Testis (tissue), 5 donors: ENCODE measurements at places on chromosomes 16 and 17. TPM values are rescaled to one million over a fixed set of nuclear protein-coding genes. Genes with fewer than 3 reads are reported as not detected.

The PYDC1 gene
- total RNA-seq: not detected

The FAM117A gene
- total RNA-seq: 38.1 TPM

The ZNF469 gene
- 2.8 TPM for total RNA-seq

The SLC6A2 gene
- 3.5 TPM for total RNA-seq

The KIF18B gene
- total RNA-seq: 6.0 TPM

The SCIMP gene
- total RNA-seq: 0.50 TPM

The TP53TG3C gene
- 11.7 TPM for total RNA-seq

The TNFRSF17 gene
- total RNA-seq: 4.3 TPM

The PRAC2 gene
- 3.2 TPM for total RNA-seq

The IRX3 gene
- total RNA-seq: 1.2 TPM

The GCGR gene
- total RNA-seq: 1.5 TPM
